Activated naive CD4-positive, alpha-beta T cell (primary cell): ENCODE measurements at places on chromosomes 12 and 14.

GRCh38 chr12:109393437-109394345 lies 46.0 kb downstream of the MYO1H start:
- no peak for DNase-seq

GRCh38 chr12:113232089-113232839 lies 11.0 kb downstream of the TPCN1 start:
- DNase-seq = no peak

DNA sequence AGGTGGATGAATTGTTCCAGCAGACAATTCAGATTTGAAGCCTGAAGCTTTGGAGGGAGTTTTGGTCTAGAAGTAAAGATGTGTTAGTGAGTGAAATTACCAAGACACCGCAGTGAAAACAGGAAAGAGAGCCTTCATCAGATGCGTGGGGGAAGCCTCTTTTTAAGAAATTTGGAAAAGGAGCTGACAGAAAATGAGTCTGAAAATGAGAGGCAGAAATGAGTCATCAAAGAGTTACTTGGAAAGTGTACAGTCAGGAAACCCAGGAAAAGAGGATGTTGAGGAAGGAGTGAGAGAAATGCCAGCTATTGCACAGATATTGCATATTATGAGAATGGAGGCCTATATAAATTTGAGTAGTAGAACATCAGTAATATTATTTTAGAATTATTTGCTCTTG lies 520.7 kb downstream of the NRXN3 start:
- no peak for DNase-seq

- no peak for DNase-seq
These were observed 17.7 kb upstream of the PGF start for GRCh38 chr14:74973003-74973653.

DNA sequence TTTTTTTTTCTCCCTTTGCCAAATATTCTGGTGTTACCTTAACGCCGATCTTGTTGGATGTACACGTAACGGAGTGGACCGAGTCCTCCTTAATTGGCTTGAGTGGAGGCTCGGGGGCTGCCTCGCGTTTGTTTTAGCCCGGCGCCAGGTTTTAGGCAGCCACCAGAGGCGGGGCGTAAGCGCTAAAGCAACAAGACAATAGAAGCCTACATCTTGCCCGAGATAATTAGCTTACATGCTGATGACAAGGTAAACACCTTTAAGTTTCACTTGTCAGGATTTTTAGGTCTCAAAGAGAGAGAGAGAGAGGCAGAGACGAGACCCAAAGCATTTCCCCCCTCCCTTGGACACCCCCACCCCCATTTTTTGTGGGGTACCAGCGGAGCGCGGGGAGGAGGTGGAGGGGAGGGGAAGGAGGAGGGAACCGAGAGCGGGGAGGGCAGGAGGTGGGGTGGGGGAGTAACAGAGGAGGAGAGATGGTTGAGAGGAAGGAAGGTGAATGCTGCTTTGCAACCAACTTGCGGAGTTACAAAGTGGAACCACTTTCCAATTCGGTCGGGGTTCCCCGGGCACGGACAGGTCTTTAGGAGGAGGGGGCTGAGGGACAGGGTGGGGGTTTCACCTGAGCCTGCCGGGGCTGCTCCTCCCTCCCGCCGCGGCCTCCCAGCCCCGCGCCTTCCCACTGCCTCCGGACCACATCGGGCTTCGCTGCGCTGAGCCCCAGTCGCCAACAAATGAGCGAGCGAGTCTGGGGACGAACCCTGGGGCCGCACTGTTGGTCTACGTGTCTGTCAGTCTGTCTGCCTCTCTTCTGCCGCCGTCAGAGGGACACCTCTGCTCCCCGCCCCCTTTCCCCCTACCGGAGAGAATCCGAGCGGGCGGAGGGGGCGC lies at the start of gene NKX2-1:
TSS of gene NKX2-1 (minus strand) at position 802 of the 891 bp plus-strand sequence. CDS start at position 699, 103 bp downstream.
- no peak for DNase-seq

DNA sequence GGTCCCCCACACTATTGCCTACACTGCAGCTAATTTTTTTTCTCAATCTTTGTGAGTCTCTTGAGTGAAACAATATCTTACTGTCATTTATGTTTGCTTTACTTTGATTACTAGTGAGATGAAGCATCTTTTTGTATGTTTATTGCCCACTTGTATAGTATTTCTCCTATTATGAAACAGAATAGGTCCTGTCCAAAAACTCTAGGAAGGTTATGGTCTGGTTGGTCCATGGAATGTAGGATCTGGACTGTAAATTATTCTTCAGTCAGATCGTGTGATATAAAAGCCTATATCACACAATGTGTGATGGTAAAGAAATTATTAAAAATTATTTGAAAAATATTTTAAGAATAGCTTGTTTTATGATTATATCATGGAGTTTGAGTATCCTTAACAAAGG lies 434.4 kb downstream of the ZFP36L1 start:
- no peak for DNase-seq

- no peak for DNase-seq
These were observed 10.1 kb downstream of the GMFB start for GRCh38 chr14:54478636-54479215.

DNA sequence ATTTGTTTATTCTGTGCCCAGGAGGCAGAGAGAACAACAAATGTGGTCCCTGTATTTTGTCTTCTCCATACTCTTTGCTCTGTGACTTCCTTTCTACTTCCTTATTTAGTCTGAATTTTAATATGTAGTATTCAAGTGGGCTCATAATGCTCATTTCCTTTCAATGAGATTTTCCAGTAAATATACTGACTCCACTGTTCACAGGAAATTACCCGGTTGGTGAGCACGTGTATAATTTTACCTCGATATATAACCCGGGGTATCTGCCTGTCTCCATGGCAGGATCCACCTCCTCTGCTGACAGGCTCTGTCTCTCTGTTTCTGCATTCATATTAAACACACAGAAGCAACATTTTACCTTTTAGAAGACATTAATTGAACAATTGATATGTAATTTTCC lies 166.0 kb downstream of the SLC38A4 start:
- no peak for DNase-seq

DNA sequence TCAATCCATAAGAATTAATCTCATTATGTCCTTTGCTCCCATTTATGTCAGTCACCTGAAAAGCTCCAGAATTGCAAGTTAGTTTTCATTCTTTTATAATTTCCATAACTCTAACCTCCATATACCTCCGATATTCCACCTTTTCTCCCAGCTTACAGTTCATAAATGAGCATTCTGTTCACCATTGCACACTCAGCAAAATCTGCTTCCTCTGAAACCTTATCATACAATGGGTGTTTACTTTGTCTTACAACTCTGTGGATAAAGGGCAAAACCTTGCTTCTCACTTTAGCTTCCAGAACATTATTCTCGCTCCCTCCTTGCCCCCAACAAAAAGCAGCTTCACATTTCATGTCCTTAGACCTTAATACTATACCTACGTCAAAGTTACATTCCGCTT lies 19.3 kb upstream of the SLCO1B1 start:
- DNase-seq = no peak

DNA sequence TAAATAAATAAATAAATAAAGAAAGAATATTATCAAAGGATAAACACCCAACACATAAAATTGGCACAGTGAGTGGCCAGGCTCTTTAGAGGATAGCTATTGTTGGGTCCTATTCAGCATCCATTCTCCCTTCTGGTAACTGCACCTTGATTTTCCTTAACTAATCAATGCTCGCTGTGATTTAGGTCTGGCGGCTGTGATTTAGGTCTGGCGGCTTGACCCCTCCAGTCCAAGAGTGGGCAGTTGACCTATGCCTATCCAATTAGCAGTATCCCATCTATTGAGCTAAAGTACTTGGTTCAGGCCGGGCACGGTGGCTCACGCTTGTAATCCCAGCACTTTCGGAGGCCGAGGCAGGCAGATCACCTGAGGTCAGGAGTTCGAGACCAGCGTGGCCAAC lies 9.7 kb upstream of the SLC15A4 start:
- DNase-seq = no peak

- no peak for DNase-seq
These were observed 85.5 kb downstream of the PRICKLE1 start for GRCh38 chr12:42504049-42504448.

DNA sequence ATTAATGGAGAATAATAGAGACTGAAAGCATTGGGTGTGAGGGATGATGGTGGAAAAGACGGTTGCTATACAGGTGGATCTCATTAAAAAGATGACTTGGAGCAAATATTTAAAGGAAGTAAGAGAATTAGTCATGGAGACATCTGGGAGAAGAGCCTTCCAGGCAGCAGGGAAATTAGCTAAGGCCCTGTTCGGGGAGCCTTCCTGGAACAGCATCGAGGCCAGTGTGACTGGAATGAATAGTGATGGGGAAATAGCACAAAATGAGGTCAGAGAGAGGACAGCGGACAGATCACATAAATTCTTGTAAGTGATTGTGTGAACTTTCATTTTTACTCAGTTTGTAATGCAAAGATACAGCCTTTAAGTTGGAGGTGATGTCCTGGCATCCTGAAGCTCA lies 842.3 kb downstream of the SLC6A15 start:
- DNase-seq = no peak

GRCh38 chr12:29816874-29817725 lies 33.4 kb upstream of the TMTC1 start:
- no peak for DNase-seq

- no peak for DNase-seq
These were observed 10.6 kb downstream of the FICD start for GRCh38 chr12:108525681-108526080.

GRCh38 chr12:65859519-65859918 lies 35.2 kb downstream of the HMGA2 start:
- DNase-seq = no peak

DNA sequence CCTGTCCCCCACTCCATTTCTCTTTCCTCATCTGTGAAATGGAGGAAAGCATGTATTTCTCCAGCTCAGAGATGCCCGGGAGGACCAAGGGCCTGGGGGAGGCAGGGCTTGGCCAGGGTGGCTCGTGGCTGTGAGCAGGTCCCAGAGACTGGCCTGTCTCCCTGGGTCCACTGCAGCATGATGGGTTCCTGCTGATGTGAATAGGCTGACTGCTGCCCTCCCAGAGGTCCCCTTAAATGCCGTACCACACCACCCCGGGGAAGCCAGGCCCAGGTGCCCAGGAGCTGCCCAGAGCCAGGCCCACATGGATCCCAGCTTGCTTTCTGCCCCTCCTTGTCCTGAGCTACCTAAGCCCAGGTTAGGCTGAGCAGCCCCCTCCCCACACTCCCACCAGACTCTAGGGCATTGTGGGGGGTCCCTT lies 158.2 kb upstream of the C14orf180 start:
- no peak for DNase-seq

DNA sequence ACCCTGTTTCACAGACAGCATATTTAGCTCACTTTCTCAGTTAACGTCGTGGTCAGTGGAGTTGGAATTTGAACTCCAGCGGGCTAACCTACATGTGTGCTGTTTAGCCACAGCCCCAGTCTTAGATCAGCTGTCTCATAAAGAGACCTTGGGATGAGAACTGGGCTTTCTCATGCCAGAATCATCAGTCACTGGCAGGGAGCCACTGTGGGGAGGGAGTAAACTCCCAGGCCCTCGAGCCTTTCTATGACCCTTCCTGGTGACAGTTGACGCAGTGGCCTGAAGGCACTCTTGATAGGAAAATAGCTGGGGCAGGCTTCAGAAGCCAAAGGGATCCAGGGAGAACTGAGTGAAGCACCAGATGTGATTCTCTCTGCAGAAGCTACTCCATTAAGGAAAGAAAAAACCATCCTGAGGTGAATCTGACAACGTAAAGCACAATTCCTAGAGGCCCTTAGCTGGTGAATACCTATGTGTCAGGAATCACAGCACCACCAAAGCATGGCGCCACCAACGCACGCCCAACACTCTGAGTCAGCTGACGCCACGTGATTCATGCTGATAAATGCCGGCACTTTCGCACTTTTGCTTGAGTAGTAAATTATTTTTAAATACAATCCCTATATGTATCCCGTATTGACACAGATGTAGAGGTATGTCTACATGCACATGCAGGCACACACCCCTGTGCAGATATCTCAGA lies 279.6 kb upstream of the TMEM132C start:
- no peak for DNase-seq

- DNase-seq = no peak
These were observed 938.8 kb upstream of the FBXO33 start for GRCh38 chr14:40371011-40371410.

DNA sequence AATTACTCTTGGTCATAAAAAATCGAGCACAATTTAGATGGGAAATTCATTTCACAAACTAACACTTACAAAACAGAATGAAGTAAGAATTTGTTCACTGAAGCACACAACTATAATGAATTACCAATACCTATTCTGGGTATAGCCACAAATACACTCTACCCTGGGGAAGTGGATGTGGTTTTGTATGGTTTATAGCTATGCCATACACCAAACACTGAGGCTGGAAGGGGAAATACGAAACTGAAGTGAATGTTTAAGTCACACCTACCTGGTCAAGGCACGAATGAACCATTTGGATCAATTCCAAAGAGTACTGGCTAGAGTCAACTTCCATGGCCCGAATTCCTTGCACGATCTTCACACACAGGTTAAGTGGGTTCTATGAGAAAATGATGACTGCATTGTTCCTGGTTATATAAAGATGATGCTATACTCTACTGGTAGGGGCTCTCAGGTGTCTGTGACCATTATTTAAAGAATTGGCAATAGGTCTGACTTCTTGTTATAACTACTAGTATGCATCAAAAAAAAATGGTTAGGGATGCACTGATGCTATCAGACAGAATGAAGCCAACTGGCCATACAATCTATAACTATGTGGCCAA lies 12.8 kb downstream of the NEK9 start:
- no peak for DNase-seq

DNA sequence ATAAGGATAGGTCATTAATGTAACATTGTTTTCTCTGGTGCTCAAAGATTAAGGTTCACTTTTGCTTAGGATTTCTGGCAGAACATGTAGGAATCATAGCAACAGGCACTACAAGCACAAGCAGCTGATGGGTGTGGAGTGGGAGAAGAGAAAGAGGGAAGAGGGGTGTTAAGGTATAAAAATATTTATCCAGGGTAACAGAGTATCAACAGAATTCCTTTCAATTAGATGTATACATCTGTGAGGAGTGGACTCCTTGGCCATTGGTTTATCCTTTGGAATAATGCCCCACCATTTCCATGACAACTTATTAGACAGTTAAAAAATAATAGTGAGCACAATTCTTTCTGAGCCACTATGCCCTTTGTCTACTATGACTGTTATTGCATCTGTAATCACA lies 388.3 kb upstream of the DDHD1 start:
- DNase-seq = no peak

DNA sequence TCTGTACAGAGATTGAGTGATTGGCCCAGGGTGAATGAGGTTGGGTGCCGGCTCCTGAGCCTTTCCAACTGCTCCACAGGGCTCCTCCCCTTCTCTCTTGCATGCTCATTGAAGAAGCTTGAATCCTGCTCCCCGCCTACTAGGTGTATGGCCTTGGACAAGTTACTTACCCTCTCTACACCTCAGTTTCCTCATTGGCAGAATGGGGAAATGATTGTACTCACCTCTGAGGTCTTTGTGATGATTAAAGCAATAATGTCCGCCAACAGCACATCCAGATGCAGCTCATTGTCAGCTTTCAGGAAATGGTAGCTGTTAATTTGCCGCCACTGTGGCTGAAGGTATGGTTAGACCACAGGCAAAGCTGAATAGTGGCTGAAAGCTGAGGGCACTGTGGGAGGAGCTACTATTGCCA lies 174.1 kb downstream of the CRADD start:
- no peak for DNase-seq
